Activated CD4-positive, alpha-beta memory T cell treated with anti-CD3 and anti-CD28 coated beads, Interleukin-2, amount 10 ng/mL, durations not matched to agents 7 days and 5 days (primary cell): ENCODE measurements at places on chromosomes 1 and 21.

DNA sequence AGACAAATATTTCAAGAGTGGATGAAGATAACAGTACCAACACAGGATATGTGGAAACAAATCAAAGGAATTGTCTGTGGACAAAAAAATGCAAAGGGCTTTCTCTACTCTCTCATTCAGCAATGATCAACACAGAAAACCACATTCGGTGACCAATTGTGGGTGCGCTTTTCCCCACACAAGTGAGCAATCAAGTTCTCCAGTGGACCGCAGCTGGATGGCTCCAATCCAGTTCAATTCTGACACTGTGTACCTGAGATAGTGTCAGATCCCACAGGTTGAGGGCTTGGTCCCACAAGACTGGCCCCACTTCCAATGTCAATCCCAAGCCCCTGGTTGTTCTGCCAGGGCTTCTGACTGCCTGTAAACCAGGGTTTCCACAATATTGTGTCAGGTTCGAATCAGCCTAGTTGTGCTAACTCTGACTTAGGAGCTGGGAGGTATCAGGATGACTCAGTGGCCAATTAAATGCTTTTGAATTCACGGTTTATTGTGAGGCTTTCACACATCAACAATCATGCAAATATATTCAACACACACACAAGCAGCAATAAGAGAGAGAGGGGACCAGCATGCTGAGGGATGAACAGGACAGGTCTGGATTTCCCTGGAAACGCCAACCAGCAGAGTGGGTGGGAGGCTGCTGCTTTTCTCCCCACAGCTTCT lies 87.0 kb upstream of the BTG3 start:
- H3K27me3 ChIP-seq, result no peaks in the 10 kb centered on the region
- H3K4me1 ChIP-seq, result peaks cover 22% of the 10 kb centered on the region
- no peak overlapping the region for H3K27ac ChIP-seq
- H3K4me3 ChIP-seq, result no peak overlapping the region

- no peak overlapping the region for H3K27ac ChIP-seq
- DNase-seq, result no peak
- no peak overlapping the region for H3K4me3 ChIP-seq
- H3K27me3 ChIP-seq, result no peaks in the 10 kb centered on the region
- H3K4me1 ChIP-seq, result peaks cover 33% of the 10 kb centered on the region
Measured at GRCh38 chr21:34800797-34801518, 132.2 kb downstream of the CLIC6 start.

DNA sequence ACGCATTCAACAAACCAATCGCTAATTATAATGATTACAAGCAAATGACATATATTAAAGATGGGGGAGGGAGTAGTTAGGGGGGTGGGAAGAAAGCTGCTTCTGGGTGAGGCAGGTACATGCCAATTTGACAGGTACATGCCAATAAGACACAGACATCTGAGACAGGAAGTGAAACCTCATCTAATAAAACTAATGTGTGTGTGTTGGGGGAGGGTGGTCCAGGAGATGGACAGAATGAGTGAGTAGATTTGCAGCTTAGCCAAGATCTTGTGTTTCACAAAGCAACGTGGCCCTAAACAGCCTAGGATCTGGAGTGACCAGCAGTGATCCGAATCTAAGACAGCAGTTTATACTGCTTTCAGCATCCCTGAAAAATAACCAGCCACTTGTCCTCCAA lies 10.8 kb downstream of the CFAP45 start:
- H3K4me1 ChIP-seq, result peaks cover 19% of the 10 kb centered on the region
- H3K27me3 ChIP-seq, result peaks cover 5% of the 10 kb centered on the region

- H3K4me1 ChIP-seq, result peaks cover 2% of the 10 kb centered on the region
- H3K27me3 ChIP-seq, result no peaks in the 10 kb centered on the region
- no peak for DNase-seq
Measured at GRCh38 chr1:51526248-51526647, 7.2 kb upstream of the EPS15 start.

GRCh38 chr21:25572861-25573310 lies 34.4 kb downstream of the MRPL39 start:
- peaks cover 73% of the 10 kb centered on the region for H3K4me1 ChIP-seq
- peak overlapping the region; percentile 61 for H3K4me3 ChIP-seq
- peak overlapping the region; percentile 85 for H3K27ac ChIP-seq
- H3K36me3 ChIP-seq, result peaks cover 54% of the 10 kb centered on the region
- no peak for DNase-seq
